ENCODE measurements at places on chromosomes 3 and 15.

GRCh38 chr3:186784820-186785494 lies 1.6 kb downstream of the EIF4A2 start:
- no peak for DNase-seq

DNA sequence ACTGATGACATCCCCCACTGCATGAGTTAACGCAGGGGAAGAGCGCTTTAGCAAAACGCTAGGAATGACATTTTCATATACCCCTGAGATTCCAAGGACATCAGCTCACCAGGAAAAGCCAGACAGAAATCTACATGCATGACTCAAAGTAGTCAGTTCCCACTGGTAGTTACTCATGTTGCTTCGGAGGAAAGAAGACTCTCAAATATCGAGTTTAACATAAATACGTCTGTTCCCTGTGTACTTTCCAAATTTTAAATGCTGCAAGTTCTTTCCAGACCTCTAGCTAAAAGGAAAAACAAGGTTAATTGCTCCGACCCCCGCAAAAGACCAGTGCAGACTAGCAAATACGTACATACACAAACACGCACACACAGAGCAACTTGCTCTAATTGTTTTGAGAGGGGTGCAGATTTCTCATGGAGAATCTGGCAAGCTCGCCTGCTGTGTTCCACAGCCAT lies 115.4 kb upstream of the PRICKLE2 start:
- no peak for DNase-seq

- no peak for DNase-seq
Observed at GRCh38 chr15:100642213-100642949, 40.0 kb downstream of the ASB7 start.

GRCh38 chr3:36648241-36649034 lies 115.9 kb downstream of the DCLK3 start:
- no peak for DNase-seq

DNA sequence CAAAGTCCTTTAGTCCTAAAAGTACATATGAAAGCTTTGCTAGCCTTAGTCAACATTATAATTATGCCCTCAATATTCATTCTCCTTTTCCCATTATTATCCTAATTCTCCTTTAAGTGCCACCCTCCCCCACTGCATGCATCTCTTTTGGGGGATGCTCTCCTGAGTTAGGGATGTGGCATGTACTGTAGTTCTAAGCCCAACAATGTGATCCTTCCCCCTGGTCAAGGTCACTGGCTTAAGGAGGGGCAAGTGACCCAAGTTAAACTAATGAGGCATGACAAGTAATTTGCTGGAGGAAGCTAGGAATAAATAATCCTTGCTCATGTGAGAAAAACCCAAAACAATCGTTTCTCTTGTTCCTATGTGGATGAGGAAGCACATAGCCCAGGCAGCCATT lies 343.9 kb upstream of the SUCLG2 start:
- no peak for DNase-seq

GRCh38 chr15:93213281-93213680 lies 124.3 kb upstream of the RGMA start:
- DNase-seq = no peak

- no peak for DNase-seq
Observed at GRCh38 chr3:181622365-181622764, 89.4 kb upstream of the SOX2 start.

DNA sequence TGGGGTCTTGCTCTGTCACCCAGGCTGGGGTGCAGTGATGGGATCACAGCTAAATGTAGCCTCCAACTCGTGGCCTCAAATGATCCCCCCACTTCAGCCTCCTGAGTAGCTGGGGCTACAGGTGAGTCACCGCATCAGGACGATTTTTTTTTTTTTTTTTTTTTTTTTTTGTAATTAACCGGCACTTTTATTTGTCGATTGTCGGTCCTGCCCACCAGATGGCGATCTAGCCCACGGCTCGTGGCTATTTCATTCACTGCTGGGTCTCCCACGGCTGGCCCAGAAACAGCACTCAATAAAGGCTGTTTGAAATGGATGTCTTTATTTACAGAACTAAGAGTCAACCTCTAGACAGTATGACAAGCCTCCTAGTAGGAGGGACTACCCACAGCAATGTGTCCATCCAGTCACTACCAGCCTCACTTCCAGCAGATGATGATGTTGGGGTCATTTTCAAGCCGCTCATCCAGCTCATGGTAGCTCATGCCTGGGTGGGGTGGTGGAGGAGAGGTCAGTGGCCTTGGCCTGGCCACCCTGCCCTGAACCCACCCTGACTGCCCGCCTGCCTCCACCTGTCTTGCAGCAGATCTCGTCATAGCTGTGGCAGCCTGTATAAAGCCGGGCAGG lies 1.8 kb upstream of the ZMYND10 start:
- DNase-seq = peak; percentile 12

GRCh38 chr3:1469248-1469647 lies 376.4 kb downstream of the CNTN6 start:
- no peak for DNase-seq

- DNase-seq = no peak
Observed at GRCh38 chr15:42035435-42035761, 14.6 kb upstream of the PLA2G4E start.
